ENCODE measurements at places on chromosomes 1 and 21. TPM values are rescaled to one million over a fixed set of nuclear protein-coding genes. Genes with fewer than 3 reads are reported as not detected.

Gene TEX38
- not detected for total RNA-seq

DNA sequence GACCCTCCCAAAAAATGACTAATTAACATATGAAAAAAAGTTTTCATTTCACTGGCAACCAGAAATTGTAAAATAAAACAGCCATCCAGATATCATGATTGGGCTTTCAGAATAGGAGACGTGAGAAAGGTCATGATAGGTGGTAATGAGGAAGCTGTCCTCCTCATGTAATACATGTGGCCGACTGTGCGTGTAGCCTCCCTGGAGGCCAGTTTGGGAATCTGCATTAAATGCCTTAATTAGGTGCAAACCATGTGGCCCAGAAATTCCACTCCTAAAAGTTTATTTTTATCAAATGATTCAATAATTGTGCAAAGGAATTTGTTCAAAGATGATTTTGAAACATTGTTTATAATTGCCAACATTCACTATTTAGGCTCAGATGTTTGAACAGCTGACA, 127.6 kb upstream of the C1orf105 start:
- H3K4me3 ChIP-seq: no peak overlapping the region
- no peaks in the 10 kb centered on the region for H3K4me1 ChIP-seq
- no peaks in the 10 kb centered on the region for H3K27me3 ChIP-seq
- no peak overlapping the region for H3K27ac ChIP-seq

GRCh38 chr1:59664166-59664565, 150.6 kb upstream of the HOOK1 start:
- no peak overlapping the region for H3K27ac ChIP-seq
- no peak for DNase-seq
- no peaks in the 10 kb centered on the region for H3K36me3 ChIP-seq
- no peak overlapping the region for H3K4me3 ChIP-seq
- H3K4me1 ChIP-seq: no peaks in the 10 kb centered on the region
- H3K27me3 ChIP-seq: no peaks in the 10 kb centered on the region

GRCh38 chr1:64691626-64692025, 53.2 kb upstream of the RAVER2 start:
- H3K27ac ChIP-seq: no peak overlapping the region
- no peaks in the 10 kb centered on the region for H3K4me1 ChIP-seq
- no peak for DNase-seq
- H3K4me3 ChIP-seq: no peak overlapping the region

Gene UMODL1
- not detected for total RNA-seq

DNA sequence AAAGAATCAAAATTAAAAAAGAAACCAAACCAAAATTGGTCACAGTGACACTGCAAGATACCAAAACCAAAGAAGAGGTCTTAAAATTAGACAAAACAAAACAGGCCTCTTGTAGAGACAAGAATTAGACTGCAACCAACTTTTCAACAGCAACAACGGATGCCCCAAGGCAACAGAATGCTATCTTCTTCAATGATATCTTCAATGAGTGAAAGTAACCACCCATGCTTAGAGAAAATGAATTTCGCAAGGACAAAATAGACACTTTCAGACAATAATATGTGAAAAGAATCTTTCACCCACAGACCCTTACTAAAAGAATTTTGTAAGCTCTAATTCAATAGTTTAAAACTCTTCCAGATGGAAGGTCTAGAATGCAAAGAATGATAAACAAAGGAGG, 41.7 kb downstream of the USP48 start:
- H3K27ac ChIP-seq: no peak overlapping the region
- peaks cover 30% of the 10 kb centered on the region for H3K4me1 ChIP-seq
- no peaks in the 10 kb centered on the region for H3K27me3 ChIP-seq
- no peak for DNase-seq

DNA sequence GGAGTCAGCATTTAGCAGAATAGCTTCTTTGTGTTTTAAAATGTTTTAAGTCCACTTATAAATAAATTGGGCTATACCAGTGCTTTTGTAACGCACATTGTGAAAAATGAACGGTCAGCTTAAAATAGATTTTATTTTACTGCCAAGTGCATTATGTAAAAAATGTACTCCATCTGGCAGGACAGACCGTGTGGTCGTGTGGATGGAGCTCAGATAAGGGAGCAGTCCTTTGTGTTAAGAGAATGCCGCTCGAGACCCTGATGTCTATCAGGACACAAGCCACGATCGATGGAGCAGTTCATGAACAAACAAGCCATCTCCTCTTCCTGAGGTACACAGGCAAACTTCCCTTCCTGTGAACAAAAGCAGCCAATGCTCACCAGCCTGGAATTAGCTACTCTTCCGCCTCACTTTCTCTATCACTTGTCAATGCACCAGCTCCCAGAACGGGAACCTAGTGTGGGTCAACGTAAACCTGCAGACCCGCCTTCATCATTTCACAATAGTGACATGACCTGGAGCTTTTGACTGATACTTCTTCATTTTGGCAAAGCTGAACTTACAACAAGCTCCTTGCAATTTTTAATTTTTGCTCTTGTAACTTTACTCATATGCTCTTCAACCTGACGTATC, 243.5 kb downstream of the TGFB2 start:
- no peak overlapping the region for H3K27ac ChIP-seq
- DNase-seq: no peak
- no peak overlapping the region for H3K4me3 ChIP-seq
- H3K27me3 ChIP-seq: peaks cover 25% of the 10 kb centered on the region

DNA sequence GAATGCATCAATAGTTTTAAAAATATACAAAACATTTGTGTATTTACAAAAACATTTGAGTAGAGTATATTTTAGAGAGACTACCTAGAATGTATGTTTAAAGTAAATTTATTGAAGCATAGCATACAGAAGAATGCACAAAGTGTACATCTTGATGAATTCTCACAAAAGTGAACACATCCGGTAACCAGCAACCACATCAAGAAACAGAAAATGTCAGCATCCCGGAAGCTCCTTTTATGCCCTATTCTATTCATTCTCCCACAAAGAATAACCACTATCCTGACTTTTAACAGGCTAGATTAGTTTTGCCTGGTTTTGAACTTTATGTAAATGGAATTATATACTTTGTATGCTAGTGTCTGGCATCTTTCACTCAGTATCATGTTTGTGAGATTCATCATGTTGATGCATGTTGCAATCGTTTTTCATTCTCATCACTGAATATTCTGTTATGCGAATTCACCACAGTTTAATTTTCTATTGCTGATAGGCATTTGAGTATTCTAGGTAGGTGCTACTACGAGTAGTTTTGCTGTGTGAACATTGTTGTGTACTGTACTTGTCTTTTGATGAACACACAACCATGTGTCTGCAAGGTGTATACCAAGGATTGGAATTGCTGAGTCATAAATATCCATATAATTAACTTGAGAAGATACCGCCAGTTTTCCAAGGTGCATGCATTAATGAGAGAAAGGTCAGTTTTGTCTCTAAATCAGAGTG, 75.4 kb downstream of the CACHD1 start:
- DNase-seq: peak; percentile 10
- no peaks in the 10 kb centered on the region for H3K27me3 ChIP-seq

DNA sequence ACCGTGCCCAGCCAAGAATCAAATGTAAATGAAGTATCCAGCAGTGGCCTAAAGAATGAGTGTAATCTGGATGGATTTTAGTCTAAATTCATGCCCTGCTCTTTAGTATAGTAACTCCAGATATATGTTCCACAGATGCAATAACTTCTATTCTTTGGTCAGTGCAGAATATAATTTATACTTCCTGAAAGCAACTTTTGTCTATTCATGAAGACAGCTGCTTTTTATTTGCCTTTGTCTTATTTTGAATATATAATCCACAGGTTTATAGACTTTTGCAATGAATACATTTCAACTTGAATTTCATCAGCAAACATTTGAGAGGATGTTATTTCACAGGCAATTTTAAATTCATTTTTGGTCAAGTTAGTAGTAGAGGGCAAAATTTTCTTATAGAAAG, 54.4 kb downstream of the CDC42BPA start:
- H3K27me3 ChIP-seq: peaks cover 7% of the 10 kb centered on the region
- no peaks in the 10 kb centered on the region for H3K4me1 ChIP-seq
- no peak overlapping the region for H3K4me3 ChIP-seq
- no peak overlapping the region for H3K27ac ChIP-seq
- DNase-seq: no peak
